ENCODE measurements at places on chromosomes 2 and 18.
A peak's percentile ranks its signal among the peaks of the same experiment; 100 is the strongest.

GRCh38 chr18:24678626-24679025, 218.2 kb downstream of the HRH4 start:
- no peak for DNase-seq

DNA sequence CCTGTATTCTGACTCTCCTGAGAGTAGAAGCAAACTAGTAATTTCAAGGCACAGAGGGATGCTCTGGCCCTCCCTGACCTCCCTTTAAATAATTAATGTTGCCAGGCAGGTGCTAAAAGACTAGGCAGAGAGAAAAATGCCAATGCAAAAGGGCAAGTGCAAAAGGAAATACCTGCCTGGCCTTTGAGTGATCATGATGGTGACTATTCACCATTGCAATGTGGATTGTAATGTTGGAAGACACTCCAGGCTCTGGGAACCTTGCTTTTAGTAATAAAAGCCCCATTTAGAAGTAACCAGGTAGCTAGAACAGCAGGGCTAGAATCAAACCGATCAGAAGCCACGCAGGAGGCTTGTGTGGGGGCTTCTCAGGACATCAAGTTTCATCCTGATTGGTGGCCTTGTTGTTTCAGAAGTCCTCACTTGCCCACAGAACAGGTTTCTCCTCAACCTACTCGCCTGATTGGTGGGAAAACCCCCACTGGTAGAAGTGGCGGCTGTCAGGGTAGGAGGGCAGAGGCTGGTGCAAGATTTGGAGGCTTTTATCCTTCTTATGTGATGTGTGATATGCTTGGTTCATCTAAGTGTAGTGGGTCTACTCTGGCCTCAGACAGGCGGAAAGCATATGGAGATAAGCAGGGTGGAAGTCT, 16.0 kb upstream of the CHRNA1 start:
- no peak for DNase-seq

- DNase-seq: no peak
Measured at GRCh38 chr2:102621630-102622029, 2.3 kb downstream of the SLC9A2 start.

DNA sequence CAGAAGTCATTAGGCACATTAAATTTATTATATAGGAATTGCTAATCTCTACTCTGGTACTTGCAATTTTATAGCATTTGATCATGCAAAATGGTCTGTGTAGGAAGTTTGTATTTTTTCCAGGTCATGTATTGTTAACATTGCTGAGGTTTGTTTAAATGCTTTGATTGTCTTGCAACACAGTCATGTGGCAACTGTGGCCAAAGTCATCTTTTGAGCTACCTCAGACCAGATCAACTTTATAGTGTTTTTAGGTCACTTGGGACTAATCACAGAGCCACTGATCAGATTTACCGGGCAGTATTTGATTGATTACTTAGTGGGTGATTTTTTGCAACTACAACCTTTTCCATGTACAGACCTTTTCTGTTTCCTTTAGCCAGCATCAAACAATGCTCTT, 3.7 kb downstream of the SERPINB5 start:
- DNase-seq: no peak

- DNase-seq: no peak
Measured at GRCh38 chr2:96527286-96528005, 9.1 kb upstream of the ARID5A start.

DNA sequence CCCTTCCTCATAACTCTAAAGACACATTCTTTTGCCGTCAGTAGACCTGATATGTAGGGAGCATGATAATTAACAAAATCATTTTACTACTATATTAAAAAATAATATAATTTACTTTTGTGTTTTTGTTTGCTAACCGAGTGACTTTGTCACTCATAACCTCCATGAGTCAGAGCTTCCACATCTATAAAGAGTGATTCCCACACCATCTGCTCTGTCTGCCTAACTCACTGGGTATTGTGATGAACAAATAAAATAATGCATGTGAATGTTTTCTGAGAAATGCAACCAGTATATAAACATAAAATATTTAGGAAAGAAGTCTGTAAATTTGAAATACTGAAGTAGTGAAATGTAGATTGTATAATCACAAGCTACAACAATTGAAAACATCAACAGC, 123.4 kb upstream of the DSEL start:
- no peak for DNase-seq

GRCh38 chr2:238698451-238699306, 149.2 kb upstream of the TWIST2 start:
- no peak for DNase-seq

DNA sequence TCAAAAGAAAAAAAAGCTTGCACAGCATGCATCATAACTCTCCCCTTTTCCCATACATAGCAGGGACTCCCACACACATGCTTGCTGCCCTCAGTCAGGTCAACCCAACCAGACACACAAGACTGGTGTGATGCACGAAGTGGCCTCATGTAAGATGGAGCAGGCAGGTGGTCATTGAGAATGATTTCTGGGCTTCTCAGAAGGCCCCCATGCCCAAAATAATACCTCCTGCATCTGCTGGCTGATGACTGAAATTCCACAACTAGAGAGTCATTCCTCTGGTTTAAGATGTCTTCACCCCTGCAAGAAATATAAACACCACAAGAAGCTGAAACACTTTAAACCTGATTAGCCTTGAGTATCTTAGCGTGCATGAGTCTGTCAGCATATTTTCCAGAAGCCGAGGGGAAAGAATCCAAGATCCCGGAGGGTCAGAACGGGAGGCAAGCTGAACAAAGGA, 131.1 kb downstream of the AFF3 start:
- DNase-seq: no peak

GRCh38 chr18:58887613-58887963, 22.9 kb downstream of the ZNF532 start:
- no peak for DNase-seq

GRCh38 chr2:53519918-53520841, 247.4 kb upstream of the CHAC2 start:
- DNase-seq: peak; percentile 69

DNA sequence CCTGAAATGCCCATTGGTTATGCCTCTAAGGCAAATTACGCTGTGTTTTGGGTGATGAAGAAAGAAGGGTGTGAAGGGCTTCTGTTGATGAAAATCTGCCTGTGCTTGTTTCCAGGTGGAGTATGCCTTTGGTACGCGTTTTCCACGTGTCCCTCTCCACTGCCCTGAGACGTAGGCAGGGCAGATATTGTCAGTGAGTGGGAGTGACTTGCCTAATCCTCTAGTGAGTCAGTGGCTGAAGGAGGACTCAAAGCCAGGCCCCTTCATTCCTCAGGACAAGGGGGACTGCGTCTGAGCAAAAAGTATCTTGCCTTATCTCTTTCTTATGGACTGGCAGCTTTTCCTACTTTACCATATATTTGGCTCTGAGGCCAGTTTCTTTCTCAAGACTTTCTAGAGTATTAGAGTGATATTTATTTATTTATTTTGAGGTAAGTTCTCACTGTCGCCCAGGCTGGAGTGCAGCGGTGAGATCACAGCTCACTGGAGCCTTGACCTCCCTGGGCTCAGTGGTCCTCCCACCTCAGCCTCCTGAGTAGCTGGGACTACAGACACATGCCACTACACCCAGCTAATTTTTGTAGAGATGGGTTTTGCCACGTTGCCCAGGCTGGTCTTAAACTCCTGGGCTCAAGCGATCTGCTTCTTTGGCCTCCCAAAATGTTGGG, 10.2 kb downstream of the RALB start:
- DNase-seq: no peak

DNA sequence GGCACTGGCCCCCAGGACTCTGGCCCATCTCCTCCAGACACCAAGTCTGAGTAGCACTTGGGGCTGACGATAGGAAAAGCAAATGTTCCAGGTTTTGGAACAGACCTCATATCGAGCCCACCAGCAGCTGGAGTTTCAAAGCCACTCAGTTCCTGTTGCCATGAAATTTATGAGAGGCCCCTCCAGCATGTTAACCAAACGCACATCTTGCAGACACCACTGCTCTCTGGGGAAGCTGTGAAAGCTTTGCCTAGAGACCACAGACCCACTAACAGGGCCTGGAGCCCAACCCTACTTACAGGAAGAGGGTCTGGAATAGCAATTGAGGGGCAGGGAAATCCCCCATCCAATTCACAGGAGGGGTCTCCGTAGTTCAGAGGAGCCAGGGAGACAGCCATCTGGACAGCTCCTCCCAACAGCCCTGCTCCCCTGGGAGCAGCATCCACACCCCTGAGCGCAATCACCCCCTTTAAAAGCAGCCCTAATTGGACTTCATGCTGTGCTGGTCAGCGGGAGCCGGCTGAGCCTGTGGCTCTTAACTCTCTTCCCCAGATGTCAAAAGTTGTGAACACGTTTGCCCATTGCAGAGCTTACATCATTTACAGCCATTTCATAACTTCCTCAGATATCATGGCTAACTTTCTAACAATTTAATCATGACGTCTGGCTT, 81.3 kb downstream of the TGFA start:
- peak; percentile 62 for DNase-seq

DNA sequence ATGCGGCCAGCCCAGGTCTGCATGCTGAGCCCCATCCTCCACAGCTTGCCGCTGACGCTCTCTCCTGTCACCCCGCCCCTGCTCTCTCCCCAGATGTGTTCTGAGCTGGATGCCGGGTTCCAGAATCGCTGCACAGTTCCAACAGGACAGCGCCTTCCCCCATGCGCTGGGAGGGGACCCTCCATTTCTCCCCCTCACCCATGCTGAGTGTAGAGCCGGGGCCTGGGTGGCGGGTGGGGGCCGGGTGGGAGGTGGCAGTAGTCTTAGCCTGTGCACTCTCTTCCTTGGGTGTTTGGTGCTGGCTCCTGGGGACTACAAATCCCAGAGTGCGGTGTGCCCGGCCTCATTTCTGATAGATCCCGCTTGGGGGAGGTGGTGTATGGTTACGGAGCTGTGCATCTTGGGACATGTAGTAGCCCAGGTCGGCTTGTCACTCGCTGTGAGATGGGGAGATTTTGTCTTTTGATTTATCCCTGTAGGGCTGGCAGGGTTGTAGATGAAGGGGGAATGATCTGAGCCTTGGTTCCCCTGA, 6.8 kb downstream of the DNAJB2 start:
- DNase-seq: no peak

- no peak for DNase-seq
Measured at GRCh38 chr2:224040753-224041152, 1.7 kb upstream of the SERPINE2 start.

GRCh38 chr2:193966590-193966989, 1690.4 kb upstream of the SLC39A10 start:
- DNase-seq: peak; percentile 42

- DNase-seq: no peak
Measured at GRCh38 chr18:69795791-69796190, 151.9 kb downstream of the CD226 start.

DNA sequence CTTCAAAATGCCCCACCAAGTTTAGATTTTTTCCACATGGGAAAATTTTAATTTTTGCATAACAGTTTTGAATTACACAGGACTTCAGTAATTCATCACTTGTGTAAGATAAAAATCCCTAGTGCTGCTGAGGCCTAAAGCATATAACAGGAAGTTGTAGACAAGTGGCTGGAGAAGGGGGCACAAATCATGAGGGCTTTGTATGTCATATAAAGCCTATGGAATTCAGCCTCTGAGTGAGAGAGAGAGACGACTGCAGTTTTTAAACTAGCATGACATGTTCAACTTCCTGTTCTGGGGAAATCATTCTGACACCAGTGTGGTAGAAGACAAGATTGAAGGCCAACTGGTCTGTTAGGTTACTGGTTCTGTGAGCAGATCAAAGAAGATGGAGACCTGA, 187.3 kb upstream of the CHST9 start:
- no peak for DNase-seq

- peak; percentile 81 for DNase-seq
Measured at GRCh38 chr18:78979730-78980278, at the start of gene SALL3. Gene SALL3, plus strand, starts transcription at chr18:78979818. Its CDS starts 457 bp downstream, at chr18:78980275.

DNA sequence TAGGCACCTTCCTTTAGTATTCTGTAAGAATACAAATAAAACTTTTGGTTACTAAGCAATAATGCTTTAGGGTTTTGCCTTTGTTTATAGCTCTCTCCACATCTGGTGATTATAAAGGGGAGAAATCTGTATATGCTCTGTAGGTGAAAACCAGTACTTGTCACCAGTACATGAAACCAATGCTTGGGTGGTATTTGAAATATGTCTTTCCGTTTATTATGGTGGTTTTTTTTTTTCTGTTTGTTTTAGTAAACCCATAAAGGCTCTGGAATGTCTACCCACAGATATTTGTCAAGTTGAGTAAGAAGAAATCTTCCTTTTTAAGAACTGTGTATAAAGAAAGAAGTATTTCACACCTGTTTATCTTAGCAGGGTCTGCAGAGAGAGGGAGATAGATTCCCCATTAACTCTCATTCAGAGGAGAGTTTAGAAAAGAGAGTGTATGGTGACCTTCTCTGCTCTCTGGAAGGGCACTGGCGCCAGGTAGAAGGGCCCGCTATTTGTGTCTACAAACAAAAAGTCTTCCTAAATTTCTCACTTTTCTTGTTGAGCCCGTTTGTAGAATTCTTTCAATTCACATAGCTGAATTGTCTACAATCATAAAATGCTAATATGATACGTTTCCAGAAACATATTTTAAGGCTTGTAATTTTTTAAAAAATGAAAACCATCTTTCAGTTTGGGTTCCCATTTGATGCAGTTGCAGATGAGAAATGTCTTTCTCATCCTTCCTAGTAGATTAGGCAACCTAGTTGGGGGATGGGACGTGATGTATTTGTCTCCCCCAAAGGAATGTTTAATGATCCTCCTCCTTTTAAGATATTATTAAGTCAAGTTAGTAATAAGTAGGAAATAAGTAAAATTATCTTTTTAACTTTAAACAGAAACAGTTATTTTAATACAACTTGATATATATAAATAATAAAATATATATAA, 33.9 kb downstream of the MAP3K20 start:
- no peak for DNase-seq

DNA sequence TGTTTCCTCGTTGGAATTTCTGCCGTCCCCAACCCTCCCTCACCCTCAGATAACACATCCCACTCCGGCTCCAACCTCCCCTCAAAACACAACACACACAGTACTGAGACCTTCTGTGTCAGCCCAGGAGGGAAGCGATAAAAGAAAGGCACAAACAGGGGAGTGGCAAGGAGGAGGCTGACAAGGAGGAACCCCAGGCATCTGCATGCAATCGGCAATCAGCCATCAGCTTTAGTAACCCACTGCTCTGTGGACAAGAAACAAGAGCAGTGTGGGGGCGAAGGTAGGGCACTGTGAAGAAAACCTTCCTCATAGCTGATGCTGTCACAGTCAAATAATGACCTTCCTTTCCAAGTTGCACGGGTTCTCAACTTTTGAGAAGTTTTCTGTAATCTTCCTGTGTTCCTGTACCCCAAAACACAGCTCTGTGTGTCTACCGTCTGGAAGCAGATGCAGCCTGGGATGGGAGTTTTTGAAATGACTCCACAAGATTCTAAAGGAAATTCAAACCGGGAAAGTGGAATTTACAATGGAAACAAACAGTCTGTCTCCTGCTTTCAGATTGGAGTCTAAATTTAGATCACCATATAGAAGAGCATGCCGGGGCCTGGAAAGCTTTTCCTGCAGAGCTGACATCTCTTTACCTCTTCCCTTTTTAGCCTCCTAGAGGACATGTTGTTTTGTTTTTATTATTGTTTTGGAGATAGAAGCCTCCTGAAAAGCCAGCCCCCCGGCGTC, 16.4 kb upstream of the LPIN2 start:
- no peak for DNase-seq

DNA sequence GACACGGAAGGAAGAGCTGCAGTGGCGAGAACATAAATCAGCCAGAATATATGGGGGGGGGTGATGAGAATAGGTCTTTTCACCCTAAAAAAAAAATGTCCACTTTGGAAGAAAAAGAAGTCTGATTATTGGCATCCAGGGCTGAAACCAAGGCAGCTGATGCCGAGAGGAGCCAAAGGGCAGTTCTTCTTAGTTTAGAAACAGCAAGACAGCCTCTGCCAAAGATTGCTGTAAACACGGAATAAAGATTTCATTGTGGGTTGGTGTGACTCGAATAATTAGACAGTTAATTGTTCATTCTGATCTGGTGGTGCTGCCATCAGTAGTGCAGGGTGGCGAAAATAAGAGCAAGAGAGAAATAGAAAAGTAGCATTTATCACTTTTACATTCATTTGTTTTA, 3.5 kb downstream of the CDH20 start:
- no peak for DNase-seq

Data from COR-L47 (cell line).